Hematopoietic multipotent progenitor cell (in vitro differentiated cells): ENCODE measurements at places on chromosomes 5 and 9. TPM values are rescaled to one million over a fixed set of nuclear protein-coding genes. Genes with fewer than 3 reads are reported as not detected.
A peak's percentile ranks its signal among the peaks of the same experiment; 100 is the strongest.

DNA sequence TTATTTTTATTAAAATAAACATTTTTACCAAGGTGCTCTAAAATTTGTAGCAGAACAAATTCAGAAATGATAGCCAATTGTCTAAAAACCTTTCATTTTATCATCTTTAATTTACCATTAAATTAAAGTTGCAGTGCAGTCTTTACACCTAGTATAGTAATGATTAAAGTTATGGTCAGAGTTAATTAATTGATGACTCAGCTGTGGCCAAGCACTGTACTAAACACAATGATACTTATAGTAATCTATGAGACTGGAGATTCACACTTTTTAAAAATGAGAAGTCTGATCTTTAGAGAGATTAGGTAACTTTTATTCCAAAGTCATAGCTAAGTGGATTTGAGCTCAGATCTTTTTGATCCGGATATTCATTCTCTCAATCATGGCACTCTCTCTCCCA lies 621.1 kb upstream of the MEF2C start:
- no peak for DNase-seq

DNA sequence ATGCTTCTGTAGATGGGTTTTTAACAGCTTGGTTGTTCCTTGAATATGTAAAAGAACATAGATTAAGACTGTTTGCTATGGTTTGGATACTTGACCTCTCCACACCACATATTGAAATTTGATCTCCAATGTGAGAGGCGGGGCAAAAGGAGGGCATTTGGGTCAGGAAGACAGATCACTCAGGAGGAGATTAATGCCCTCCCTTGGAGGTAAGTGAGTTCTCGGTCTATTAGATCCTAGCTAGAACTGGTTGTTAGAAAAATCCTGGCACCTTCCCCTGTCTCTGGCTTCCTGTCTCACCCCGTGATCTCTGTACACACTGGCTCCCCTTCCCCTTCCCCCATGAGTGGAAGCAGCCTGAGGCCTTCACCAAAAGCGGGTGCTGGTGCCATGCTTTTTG lies 281.1 kb upstream of the ANKRD55 start:
- DNase-seq, result no peak

ZDHHC11 gene
- total RNA-seq, result 5.9 TPM

DNA sequence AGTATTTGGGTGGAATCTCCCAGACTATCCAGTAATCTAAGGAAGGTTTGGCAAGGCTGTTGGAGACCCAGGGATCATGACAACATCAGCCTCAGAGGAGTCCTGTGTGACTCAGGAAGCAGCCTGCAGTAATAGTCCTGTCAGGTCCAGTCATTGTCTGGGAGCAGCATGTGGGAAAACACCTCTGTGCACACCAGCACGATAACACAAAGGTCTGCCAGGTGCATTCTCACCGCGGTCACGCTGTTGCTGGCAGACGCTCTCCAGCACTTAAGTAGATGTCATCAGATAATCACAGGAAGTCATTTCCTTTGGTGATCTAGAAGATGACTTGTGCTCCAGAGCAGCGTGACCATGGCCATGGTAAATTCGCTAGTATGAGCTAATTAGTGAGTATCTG lies 99.2 kb upstream of the IQGAP2 start:
- peak; percentile 27 for DNase-seq

PTGDS gene
- not detected for total RNA-seq

- no peak for DNase-seq
Measured at GRCh38 chr9:90915693-90916092, 114.1 kb downstream of the SYK start.

DNA sequence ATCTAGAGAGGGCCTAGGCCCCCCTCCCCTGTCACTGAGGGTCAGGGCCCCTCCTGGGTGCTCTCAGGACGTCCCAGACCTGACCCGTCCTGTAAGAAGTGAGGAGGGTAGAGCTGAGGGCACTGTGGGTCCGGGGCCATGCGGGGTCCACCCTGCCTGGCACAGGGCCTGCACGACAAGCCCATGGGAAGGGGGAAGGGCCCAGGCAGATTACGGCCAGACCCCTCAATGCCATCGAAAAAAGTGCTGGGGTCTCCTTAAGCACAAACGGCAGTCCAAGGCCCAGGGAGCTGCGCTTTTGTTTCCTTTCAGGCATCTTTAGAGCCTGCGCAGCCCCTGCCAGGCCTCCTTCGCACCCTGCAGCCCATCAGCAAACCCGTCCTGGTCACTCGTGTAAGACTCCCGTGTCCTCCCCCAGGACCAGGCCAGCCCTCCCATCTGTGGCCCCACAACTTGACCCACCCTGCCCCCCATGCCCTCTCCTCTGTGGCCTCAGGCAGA lies 4.4 kb upstream of the EXOC3 start:
- DNase-seq, result no peak

CARD9 gene
- total RNA-seq, result 23.4 TPM

SUSD3 gene
- 28.0 TPM for total RNA-seq

- no peak for DNase-seq
Measured at GRCh38 chr9:98227883-98228282, 27.6 kb downstream of the TBC1D2 start.

FAM221B gene
- total RNA-seq, result not detected

DNA sequence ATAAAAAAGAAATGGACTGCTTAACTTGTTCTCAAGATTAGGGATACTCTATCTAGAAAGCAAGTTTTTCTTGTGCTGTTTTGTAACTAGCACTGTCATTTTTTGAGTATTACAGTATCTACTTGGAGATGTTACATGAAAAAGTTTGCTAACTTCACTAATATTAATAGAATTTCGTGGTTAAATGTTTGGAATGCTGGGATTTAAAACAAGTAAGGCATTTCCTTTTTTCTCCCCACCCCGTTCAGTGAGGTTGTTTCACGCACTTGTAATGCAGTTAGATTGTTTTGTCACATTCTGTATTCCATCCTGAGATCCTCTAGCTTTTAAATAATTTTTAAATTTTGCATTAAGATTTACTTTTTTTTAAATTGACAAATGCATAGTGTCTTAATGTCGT lies 20.0 kb upstream of the TEK start:
- no peak for DNase-seq

- no peak for DNase-seq
Measured at GRCh38 chr5:128470663-128471062, 67.4 kb downstream of the FBN2 start.

DNA sequence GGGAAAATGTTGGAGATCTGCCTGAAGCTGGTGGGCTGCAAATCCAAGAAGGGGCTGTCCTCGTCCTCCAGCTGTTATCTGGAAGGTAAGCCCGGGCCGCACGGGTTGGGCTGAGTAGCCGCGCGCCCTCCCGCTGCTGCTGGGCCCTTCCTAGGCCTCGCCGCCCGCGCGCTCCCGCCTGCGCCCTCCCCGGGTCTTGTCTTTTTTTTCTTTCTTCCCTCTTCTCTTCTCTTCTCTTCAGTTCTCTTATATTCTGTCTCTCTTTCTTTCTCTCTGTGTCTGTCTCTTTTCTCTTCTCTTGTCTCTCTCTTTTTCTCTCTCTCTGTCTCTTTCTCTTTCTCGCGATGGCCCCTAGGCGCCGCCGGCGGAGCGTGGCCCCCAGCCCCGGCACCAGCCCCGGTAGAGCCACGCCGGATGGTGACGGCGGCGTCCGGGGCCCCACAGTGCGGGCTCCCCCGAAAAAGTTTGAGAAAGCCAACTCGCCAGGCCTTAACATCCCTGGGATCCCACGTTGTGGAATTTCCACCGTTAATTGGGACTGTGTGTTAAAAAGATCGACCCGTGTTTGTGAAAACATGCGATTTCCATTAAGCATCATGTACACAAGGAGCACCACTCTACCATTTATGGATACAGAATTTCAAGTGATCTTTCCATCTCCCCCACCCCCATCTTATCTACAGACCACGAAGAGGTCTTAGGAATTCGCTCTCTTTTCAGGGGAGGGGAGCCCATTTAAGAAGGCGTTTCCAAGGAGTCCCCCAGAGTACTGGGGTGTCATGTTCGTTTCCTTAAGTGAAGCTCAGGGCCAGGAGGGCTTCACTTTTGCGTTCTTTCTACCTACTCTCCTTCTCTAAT lies 616 bp downstream of the ABL1 start:
- DNase-seq, result peak; percentile 42

- DNase-seq, result no peak
Measured at GRCh38 chr5:14724633-14725032, 60.1 kb downstream of the OTULIN start.

ADAMTSL2 gene
- total RNA-seq, result under 0.01 TPM
